ENCODE measurements at places on chromosomes 16 and 17.

DNA sequence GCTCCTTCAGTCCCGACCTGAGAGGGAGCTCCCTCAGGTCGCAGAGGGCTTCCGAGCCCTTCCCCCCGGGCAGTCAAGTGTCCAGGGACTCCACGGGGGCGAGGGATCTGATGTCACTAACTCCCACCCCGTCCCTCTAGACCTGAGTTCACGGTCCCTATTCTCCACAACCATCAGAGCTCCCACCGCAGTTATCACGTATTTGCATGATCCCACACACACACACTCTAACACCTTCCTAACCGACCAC lies 3.7 kb upstream of the PER1 start:
- DNase-seq, result no peak

DNA sequence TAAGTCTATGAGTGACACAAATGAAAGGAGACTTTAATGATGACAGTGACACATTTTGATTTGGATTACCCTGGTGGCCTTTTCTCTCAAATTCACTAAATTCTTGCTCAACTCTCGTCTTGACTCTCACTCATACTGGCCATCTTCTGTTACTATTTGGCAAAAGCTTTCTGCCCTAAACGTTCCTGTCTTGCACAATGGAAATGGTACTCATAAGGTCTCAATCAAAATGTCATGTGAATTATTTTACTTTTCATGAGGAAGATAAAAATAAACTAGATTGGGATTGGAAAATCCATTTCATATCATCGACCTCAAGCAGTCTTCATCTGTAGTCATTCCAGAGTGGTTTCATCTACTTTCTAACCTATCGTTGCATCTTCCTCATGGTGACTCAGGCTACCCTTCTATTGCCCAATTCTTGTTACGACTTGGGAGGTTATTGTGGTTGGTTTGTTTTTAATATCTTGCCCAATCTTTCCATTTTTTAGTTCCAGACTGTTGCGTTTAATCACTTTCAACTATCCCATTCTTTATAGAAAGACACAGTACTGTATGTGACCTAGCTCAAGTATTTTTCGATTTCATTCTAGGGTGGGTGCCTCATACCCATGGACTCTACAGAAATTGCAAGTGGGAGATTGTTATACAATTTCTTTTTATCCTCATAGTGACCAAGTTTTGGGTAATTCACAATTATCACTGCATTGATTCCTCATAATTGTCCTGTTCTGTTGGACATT lies 317.2 kb upstream of the KCNJ16 start:
- no peak for DNase-seq

DNA sequence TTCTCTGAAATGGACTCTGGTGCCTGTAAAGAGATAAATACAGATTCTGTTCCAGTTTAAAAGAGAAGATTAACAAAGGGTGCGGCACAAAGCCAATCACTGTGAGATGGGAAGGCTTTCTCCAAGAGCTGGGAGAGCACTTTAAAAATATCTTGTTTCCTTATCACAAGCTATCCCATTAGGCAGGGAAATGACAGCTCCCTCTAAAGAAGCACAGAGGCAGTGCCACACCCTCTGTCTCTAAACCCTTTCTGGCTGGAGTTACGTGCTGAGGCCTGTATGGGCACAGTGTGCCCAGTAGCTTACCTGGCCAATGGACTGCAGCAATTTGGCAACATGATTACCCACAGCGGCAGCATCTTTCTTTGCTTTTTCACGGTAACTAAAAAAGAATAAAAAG lies 9.0 kb upstream of the TERB1 start:
- no peak for DNase-seq

- DNase-seq, result no peak
Measured at GRCh38 chr16:15648135-15648730, 1.8 kb upstream of the NDE1 start.

DNA sequence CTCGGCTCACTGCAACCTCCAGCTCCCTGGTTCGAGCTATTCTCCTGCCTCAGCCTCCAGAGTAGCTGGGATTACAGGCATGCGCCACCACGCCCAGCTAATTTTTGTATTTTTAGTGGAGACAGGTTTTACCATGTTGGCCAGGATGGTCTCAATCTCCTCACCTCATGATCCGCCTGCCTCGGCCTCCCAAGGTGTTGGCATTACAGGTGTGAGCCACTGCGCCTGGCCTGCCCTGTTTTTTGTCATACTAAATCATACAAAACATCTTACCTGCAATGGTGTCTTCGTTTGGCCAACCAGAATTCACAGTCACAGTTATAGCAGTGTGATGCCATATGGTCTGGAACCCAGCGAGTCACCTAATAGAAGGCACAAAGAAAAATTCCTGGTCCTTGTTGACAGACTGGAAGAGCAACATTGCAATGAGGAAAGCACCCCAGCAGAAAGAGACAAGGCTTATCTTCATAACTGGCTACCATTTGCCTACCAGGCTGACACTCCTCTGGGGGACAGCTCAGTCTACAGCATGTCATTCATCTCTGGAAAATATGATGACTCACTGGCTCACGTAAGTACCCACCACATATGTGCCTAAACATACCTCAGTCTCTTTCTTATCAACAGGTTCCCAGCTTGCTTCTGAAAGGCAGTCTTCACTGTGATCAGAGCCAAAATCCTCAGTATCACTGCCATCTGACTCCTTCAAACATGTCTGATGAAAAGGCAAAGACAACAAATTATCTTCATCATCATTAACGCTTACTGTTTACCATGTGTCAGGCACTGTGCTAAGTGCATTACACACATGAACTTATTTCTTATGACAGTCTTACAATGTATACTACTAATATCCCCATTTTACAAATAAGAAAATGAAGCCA lies 4.3 kb upstream of the HSF5 start:
- DNase-seq, result no peak

- no peak for DNase-seq
Measured at GRCh38 chr17:33523577-33523981, 230.5 kb upstream of the ASIC2 start.

DNA sequence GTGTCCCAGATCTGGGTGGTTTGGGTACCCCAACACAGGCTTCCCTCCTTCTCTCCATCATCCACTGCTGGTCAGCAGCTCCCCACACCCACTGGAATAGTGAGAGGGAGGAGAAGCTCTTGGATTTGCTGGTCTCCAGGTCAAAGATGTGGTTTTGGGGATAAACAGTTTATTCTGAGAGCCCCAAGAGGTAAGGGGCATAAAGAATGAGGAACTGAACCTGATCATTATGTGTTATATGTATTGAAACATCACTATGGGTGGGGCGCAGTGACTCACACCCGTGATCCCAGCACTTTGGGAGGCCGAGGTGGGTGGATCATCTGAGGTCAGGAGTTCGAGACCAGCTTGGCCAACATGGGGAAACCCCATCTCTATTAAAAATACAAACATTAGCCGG lies 3.9 kb downstream of the DPEP2 start:
- DNase-seq, result no peak

DNA sequence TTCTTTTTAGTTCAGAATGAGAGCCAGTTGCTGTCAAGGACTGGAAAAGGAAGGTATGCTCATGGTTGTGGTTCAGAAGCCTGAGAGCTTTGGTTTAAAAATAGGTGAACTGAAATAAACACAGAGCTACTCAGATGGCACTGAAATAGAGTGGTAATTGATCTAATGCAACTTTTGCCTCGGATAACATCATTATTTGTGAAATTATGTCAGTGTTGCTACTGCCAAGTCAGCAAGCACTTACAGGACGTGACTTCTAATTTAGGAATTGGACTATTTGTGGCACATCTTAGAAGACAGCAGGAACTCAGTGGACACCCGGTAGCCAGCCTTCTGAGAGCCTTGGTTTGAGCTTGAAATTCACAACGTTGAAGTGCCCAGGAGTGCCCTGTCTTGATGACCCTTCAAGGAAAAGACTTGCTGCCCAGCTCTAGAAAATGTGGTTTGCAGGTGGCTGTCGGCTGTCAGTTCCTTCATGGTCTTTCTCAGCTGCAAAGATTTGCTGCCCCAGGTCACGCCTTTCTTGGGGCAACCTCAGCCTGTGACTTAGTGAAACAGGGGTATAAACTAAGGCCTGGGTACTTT lies 42.0 kb upstream of the XYLT1 start:
- DNase-seq, result no peak

DNA sequence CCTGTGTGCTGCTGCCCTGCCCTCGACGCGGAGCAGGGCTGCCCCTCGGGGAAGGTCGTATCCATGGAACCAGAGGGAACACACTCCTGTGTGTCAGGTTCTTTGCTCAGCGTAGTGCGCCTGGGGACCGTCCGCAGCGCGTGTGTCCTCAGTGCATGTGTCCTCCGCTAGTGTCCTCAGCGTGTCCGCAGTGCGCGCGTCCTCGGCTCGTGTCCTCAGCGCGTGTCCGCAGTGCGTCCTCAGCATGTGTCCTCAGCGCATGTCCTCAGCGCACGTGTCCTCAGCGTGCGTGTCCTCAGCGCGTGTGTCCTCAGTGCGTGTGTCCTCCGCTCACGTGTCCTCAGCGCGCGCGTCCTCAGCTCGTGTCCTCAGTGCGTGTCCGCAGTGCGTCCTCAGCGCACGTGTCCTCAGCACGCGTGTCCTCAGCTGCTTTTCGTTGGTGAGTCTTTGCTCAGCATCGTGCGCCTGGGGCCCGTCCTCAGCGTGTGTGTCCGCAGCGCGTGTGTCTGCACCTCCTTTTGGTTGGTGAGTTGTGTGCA lies 59.2 kb upstream of the ZNF750 start:
- DNase-seq, result no peak

DNA sequence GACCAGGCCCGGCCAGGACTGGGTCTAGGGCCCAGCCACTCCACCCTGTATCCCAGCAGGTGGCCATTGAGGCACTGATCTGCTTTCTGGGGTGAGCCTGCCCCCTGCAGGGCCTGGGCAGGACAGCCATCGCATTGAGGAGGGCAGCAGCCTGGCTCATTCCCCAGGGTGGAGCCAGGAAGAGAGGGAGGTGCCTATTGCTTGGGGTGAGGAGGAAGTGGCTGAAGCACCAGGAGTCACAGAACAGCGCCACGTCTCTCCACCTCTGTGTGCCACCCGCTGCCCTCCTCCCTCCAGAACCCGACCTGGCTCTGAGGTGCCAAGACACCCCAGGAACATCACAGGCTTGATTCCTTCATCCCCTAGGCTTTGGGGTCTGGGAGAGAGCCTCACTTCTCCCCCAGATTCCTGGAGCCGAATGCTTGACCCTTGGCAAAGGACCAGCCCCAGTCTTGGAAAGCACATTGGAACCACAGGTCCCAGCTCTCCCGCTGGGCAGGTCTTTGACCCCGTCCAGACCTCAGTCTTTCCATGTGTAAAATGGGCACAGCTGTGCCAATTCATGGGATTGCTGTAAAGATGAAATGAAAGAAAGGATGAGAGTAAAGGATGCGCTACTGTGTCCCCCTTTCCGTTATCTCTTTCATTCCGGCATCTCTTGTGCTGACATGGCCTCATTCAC lies 7.2 kb upstream of the KRT36 start:
- peak; percentile 22 for DNase-seq

GRCh38 chr16:4501071-4501478 lies 24.9 kb downstream of the HMOX2 start:
- DNase-seq, result no peak

DNA sequence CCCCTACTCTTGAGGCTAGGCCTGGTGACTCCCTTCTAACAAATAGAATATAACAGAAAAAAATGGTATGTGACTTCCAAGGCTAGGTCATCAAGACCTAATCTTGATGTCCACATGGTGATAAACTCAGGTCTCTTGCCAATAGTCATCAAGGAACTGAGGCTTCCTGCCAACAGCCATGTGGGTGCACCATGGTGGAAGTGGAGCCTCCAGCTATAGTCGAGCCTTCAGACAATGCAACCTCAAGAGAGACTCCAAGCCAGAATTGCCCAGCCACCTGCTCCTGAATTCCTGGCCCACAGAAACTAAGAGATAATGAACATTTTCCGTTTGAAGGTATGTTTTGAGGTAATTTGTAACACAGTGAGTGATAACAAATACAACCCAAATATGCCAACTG lies 55.9 kb upstream of the SREBF1 start:
- no peak for DNase-seq
